Keratinocyte (primary cell): ENCODE measurements at places on chromosomes 12 and 14. TPM values are rescaled to one million over a fixed set of nuclear protein-coding genes. Genes with fewer than 3 reads are reported as not detected.

DNA sequence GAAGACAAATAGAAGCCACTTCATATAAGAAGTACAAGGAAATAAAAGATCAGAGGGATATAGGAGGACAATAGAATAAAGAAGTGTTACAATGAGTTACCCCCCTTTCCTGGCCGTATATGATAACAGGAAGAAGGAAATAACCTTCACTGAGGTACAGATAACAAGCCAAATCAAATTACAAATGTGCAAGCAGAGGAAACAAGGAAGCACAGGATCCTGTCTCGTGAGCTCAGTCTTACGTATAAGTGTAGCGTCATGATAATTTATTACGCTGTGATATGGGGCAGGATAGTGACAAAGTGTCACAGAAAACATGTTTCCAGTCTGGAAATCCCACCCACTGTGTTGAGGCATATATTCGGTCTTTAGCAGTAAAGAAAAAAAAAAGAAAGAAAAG, 26.5 kb downstream of the CRACR2A start:
- DNase-seq: no peak

GRCh38 chr14:53520078-53520928, 367.2 kb upstream of the DDHD1 start:
- DNase-seq: no peak

DNA sequence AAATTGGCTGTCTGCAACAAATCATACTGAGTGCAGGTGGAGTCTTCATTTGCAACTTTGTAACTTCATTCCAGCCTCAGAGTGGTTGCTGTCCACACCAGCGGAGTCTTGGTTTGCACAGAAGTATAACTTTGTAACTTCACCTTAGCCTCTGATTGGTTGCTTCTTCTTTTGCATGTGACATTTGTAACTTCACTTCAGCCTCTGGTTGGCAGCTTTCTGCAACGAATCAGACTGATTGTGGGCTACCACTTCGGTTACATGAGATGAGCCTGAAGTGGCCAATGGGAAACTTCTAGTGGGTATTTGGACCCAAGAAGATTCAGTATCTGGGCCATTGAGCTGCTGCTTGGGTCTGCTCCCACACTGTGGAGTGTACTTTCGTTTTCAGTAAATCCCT, 17.8 kb downstream of the RASSF8 start:
- DNase-seq: no peak

- DNase-seq: no peak
These were observed 359.0 kb downstream of the NAV3 start for GRCh38 chr12:78189656-78190055.

DNA sequence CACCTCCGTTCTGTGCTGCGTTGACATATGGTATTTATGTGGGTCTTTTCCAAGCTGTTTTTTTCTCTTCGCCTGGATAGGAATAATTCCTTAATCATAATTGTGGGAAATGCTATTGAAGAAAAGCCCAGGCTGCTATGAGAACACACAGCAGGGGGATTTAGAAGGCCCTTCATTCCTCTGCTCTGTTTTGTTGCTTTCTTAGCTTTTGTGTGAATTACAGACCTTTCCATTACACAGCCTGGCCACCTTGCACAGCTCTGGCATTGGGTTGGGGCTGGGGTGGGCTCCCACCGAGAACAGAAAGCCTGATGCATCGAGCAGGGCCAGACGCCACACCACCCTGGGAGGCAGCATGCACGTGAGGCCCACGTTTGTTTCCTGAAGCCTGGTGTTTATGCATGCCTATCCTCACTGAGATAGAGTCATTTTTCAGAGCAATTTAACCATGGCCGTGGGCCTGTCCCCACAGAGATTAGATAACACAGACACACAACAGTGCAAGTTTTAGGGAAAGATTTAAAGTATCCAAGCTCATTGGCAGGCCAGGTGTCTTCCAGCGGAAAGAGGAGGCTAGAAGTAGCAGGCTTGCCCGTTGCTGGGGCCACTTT, 287.6 kb upstream of the PWP1 start:
- DNase-seq: no peak

GRCh38 chr12:101372431-101372830, 35.1 kb downstream of the ARL1 start:
- DNase-seq: no peak

GRCh38 chr12:97358361-97358760, 104.2 kb upstream of the RMST start:
- DNase-seq: no peak

- DNase-seq: no peak
These were observed 10.7 kb downstream of the CACNB3 start for GRCh38 chr12:48828841-48829575.

DNA sequence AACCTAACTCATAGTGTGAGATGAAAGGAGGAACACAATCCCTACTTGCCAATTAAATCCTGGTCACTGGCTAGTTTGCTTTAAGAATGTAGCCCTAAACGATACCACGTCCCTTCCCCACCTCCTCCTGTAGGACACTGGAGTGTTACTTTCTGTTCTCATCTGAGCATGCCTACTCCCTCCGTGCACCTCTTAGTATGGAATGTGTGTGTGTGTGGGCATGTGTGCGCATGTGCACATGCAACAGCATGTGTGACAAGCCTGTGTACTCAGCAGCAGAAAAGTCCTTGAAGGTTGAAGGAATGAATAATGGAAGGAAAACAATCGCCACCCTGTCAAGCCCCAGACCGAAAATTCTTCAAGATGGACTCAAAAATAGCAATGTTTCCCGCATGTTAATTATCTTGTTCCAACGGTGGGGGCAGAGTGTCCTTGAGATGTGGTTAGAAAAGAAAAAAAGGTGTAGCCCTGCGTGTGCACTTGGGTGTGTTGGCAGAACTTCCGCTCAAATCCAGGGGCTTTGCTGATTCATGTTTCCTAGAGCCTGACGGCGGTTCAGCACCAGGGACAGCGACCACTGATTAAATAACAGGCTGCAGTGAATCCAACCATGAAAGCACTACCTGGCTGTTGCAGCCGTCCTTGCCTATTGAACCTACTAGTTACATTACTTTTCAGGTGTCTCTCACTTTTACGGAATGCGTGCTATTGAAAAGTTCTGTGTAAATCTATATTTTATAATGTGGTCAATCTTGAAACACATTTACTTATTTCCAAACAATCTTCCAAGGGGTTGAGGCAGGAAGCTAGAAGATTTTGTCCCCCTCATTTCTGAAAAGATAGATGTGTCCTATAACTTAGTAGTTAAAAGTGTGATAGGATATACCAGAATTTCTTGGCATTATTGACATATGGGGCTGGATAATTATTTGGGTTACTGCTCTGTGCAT, 79.8 kb downstream of the SRRM4 start:
- DNase-seq: no peak

- no peak for DNase-seq
These were observed 22.7 kb downstream of the TBX3 start for GRCh38 chr12:114661245-114661644.

Gene ITGB7
- 0.58 to 2.4 TPM (median 0.83 TPM) in 3 replicates for polyA plus RNA-seq
